Midbrain (tissue), 1 donor: ENCODE measurements at places on chromosomes 13 and 19.

DNA sequence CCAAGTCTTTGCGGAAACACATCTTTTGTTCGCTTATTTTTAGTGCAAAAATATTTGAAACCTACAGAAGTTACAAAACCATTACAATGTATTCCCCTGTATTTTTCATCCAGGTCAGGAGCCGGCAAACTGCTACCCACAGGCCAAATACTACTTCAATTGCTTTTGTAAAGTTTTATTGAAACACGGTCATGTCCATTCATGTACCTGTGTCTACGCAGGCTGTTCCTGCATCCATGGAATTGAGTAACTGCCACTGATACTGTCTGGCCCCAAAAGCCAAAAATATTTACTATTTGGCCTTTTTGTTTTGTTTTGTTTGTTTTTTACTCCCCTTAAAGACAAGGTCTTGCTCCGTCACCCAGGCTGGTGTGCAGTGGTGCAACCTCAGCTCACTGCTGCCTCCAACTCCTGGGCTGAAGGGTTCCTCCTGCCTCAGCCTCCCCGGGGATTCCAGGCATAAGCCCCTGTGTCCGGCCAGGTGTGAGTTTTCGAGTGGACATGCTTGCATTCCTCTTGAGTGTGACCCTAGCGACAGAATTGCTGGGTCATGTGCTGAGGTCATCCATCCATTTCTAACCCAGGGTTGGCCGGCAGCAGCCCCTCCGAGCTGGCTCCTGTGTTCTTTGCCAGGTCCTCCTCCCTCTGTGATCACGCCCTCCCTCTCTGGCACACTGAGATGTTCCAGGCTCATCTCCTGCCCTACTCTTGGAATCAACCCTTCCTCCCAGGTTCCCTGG, 10.9 kb upstream of the S1PR4 start:
- DNase-seq: no peak

GRCh38 chr13:37878496-37878895, 8.9 kb upstream of the TRPC4 start:
- DNase-seq: no peak

GRCh38 chr13:101703838-101704237, 251.4 kb downstream of the ITGBL1 start:
- DNase-seq: no peak

- no peak for DNase-seq
Observed at GRCh38 chr13:112653071-112653470, 36.8 kb upstream of the ATP11A start.

DNA sequence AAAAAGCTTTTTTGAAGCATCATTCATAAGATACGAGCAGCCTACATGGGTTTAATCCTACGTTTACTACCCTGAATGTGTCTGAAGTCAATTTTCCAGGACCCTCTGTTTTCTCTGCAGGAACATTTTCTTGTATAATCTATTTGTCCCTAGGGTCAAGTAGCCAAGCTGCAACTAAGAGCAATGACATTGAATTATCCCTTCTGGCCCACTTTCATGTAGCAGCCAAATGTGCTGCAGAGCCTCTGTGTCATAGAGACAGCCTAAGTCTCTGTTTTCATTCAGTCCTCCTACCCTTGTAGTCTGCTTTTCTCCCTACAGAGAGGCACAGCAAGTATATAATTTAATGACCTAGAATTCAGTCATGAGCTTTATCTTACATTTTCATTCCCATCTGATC, 82.1 kb downstream of the ZAR1L start:
- DNase-seq: no peak
